ENCODE measurements at places on chromosomes 5 and 9.

DNA sequence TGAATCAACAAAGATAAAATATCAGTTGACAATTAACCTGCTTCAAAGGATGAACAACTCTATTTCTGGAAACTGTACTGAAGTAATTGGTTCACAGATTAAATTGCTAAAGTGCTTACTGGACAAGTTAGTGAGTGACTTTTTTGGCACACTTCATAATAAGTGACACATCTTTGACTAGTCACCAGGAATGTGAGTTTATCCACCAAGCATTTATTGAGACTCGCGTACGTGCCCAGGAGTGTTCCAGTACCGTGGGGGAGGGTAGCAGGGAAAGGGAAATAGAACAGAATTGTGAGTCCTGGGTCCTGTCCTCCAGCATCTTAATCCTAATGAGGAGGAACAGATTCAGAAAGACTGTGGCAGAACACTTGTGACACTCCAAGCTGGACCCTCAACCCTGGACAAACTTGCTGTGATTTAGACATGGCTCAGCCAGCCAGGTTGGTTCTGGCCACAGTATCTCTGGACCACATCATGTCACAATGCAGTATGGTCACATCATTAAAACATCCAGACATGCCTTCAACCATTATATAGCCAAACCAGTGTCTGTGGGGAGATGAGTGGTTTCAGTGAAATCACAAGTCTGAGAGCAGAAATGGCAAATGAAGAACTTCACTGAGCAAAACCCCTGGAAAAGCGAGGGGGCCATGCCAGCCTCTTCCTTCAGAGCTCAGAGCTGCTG, 623.1 kb downstream of the BNC2 start:
- no peak for DNase-seq

GRCh38 chr5:112823656-112824055, 37.4 kb upstream of the SRP19 start:
- DNase-seq: no peak

GRCh38 chr9:14056316-14056861, 257.6 kb downstream of the NFIB start:
- no peak for DNase-seq

GRCh38 chr5:139068494-139069151, 129.5 kb downstream of the SIL1 start:
- DNase-seq: no peak

- DNase-seq: no peak
Observed at GRCh38 chr5:98442448-98442847, 331.0 kb upstream of the RGMB start.

GRCh38 chr9:120099065-120099464, 480.9 kb downstream of the CDK5RAP2 start:
- peak; percentile 6 for DNase-seq

DNA sequence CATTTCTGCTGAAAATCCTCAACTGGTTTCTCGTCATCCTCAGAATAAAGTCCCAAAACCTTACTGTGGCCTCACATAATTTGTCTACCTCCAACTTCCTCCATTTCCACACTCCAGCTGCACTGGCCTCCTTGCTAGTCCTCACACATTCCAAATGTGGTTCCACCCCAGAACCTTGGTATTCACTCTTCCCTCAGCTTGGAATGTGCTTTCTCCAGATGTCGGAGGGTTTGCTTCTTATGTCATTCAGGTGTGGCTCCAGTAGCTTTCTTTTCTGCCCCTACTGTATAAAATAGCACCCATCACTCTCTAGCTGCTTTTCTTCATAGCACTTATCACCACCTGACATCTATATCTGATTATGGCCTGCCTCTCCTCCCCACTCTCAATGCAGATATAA, 102.5 kb upstream of the IFNK start:
- DNase-seq: no peak

DNA sequence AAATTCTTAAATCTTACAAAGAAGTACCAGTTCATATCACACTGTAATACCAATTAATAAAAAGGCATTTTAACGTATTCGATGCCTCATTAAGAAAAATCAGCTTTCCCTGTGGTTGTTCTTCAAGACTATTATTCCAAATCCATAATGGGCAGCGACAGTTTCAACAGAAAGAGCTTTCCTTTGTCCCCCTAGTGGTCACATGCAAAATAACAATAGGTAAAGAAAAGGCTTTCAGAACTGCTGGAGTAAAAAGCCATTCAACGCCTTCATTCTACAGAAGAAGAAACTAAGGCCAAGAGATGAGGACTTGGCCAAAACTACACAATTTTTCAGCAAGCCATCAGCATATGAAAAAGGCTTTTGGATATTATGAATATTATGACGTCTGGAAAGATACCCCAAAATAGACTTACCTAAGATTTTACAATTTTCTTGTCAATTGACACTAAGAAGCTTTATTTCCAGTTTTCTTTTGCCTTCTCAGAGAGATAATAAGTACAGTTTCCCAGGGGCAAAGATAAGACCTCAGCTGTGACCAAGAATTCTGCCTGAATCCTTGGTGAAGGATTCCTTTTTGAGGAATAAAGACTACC, 6.7 kb upstream of the CDH6 start:
- DNase-seq: peak; percentile 57
